ENCODE measurements at places on chromosomes 11 and 22.

DNA sequence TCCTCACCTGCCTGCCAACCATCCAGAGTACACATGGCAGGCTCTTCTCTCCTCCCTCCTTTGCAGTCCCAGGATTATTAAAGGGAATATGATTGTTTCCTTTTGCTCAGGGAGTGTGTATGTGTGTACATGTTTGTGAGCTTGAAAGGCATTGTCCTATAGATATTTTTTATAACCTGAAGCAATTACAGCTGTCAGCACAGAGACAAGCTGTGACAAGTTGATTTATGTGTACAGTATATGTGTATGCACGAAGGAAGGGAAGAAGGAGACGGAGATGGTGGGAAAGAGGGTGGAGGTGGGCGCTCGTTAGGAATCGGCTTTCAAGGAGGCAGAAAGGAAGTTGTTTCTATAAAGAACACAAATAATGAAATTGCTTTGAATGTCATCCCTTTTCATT is 537.0 kb downstream of the NTM start:
- DNase-seq: no peak
- peaks cover 4% of the 10 kb centered on the region for H3K27me3 ChIP-seq
- H3K4me3 ChIP-seq: no peak overlapping the region
- H3K36me3 ChIP-seq: no peaks in the 10 kb centered on the region
- H3K4me1 ChIP-seq: no peaks in the 10 kb centered on the region

DNA sequence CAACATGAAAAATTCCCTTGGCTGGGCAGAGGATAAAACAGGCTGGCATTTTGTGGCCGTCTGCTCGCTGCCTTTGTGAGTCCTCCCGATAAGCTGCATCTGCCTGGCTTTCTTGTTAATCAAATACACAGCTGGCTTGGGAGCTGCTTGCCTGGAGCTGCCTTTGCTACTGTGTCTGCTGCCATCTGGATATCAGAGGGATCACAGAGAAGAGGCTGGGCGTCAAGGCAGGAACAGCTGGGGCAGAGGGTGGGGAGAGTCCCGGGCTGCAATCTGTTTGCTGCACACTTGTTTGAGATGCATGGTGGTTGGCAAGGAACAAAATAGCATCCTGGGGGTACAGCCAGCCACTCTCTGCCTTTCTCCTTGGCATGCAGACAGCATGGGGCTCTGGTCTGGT is 36.0 kb downstream of the COMMD9 start:
- no peaks in the 10 kb centered on the region for H3K4me1 ChIP-seq
- no peak for DNase-seq
- no peak overlapping the region for H3K27ac ChIP-seq

- H3K27me3 ChIP-seq: no peaks in the 10 kb centered on the region
- H3K4me3 ChIP-seq: no peak overlapping the region
- no peak for DNase-seq
- H3K27ac ChIP-seq: no peak overlapping the region
- no peaks in the 10 kb centered on the region for H3K36me3 ChIP-seq
Observed at GRCh38 chr11:44931466-44931865, 19.2 kb downstream of the TP53I11 start.

DNA sequence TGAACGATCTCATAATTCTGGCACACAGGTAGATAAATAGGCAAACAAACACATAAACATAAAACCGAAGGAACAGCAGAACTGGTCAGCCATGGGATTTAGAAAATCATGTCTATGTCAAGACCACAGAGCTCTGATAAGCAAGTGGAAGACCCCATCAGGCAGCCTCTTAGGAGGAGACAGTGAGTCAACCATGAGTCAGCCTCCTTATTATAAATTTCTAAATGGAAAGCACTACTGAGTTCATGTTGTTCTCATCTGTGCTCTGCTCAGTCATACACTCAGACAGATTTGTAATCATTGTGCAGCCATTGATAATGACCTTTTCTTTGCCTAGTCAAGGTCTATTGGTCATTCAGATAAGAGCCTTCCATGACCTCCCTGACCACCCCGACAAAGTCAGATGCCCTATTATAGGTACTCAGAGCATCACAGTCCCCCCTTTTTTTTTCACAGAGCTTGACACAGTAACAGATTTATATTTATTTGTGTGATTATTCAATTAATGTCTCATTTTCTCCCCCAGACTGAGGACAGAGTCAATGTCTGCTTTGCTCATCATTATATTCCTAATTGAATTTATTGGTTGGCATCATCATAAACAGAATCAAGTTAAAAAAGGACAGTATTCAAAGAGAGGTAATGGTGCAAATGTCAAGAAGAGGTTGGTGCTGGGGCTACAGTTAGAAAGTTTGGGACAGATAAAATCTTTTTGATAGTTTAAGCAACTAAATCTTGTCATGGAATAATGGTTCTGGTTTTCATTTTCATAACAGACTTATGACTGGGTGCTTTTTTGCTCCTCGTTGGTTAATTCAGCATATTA is 579.7 kb upstream of the CCDC90B start:
- no peak overlapping the region for H3K4me3 ChIP-seq
- no peaks in the 10 kb centered on the region for H3K36me3 ChIP-seq
- no peaks in the 10 kb centered on the region for H3K4me1 ChIP-seq
- DNase-seq: no peak
- H3K27me3 ChIP-seq: no peaks in the 10 kb centered on the region
- H3K27ac ChIP-seq: no peak overlapping the region

DNA sequence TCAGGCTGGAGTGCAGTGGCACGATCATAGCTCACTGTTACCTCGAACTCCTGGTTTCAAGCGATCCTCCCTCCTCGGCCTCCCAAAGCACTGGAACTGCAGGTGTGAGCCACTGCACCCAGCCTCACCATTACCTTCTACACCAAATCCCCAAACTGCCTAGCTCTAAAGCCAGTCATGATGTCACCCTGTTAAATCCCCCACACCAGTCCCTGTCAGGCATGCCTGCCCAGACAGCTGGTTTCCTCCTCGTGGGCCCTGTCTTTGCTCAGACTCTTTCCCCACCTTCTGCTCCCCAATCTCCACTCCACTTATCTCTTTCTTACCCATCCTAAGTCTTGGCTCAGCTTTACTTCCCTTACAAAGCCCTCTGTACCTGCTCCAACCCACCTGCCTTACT is 12.5 kb upstream of the EXPH5 start:
- H3K4me1 ChIP-seq: no peaks in the 10 kb centered on the region
- H3K27me3 ChIP-seq: no peaks in the 10 kb centered on the region
- no peak overlapping the region for H3K4me3 ChIP-seq
- DNase-seq: no peak

- H3K4me1 ChIP-seq: no peaks in the 10 kb centered on the region
- H3K27ac ChIP-seq: no peak overlapping the region
- H3K27me3 ChIP-seq: no peaks in the 10 kb centered on the region
Observed at GRCh38 chr11:76242004-76242779, 35.9 kb upstream of the WNT11 start.

- no peaks in the 10 kb centered on the region for H3K27me3 ChIP-seq
- no peaks in the 10 kb centered on the region for H3K4me1 ChIP-seq
- no peak overlapping the region for H3K27ac ChIP-seq
Observed at GRCh38 chr22:19576460-19577421, 52.5 kb upstream of the CLDN5 start.

DNA sequence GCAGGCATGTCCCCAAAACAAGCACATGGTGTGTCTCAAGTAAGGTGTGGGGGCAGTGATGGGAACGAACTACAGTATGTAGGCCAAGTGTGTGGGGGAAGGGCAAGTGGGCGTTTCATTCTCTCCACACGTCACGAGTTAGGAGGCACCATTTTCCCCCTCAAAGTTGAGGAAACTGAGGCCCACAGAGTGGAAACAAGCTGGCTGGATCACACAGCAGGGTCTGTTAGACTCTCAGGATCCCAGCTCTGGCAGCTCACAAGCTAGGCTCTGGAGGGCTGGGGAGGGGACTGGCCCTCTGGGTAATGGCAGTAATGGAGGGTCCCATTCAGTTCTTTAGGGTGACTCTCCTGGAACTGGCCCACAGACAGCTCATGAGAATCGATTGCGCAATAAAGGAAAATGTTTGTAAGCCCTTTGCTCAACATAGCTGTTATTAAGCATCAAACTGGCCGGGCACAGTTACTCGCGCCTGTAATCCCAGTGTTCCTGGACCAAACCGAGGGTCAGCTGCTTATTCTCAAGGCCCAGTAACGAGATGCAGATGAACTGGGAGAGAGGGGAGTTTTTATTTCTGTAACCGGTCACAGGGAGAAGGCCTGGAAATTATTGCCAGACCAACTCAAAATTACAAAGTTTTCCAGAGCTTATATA is 24.1 kb upstream of the TUB start:
- no peaks in the 10 kb centered on the region for H3K4me1 ChIP-seq
- no peaks in the 10 kb centered on the region for H3K36me3 ChIP-seq
- no peak overlapping the region for H3K4me3 ChIP-seq
- H3K27me3 ChIP-seq: no peaks in the 10 kb centered on the region

- H3K4me1 ChIP-seq: no peaks in the 10 kb centered on the region
- H3K4me3 ChIP-seq: no peak overlapping the region
- no peaks in the 10 kb centered on the region for H3K27me3 ChIP-seq
Observed at GRCh38 chr11:16292167-16292859, 64.0 kb downstream of the SOX6 start.

DNA sequence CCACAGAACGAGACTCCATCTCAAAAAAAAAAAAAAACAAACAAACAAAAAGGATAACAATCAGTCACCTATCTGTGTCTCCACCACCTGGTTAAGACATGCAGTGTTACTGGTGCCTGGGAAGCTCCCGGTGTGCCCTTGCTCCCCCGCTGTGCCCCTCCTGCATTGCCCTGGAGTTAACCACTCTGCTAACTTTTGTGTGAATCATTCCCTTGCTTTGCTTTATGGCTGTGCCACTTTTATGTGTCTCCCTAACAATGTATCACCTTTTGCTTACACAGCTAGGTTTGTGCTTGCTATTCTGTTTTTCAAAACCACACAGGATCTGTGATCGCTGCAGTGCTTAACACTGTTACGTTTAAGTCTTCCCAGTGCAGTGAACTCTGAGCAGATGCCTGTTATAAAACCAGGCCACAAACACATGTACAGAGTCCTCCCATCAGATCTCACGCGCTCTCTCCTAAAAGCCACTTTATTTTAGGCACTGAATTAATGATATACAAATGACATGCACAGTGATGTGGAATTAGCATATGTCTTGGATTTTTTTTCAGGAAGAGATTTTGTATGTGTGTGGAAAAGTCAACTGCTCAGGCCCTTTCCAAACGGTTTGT is 69.9 kb downstream of the BUD13 start:
- H3K4me3 ChIP-seq: no peak overlapping the region
- no peaks in the 10 kb centered on the region for H3K36me3 ChIP-seq
- H3K27ac ChIP-seq: no peak overlapping the region

DNA sequence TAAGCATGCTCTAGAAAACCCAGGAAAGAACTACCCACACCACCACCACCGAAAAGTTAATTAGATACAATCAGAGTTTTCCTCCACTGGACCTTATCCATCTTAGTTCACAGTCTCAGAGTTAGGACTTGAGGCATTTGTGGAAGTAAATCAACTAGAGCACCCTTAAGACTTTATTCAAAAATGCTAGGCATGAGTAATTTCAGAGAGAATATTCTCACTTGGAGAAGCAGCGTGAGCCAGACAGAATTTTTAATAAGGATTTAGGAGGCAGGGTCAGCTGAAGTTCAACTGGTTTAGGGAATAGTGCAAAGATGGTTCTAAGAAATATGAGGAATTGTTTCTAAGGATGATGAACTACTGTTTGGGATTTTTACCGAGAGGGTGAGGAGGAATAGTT is 1.2 kb upstream of the OLFML1 start:
- no peaks in the 10 kb centered on the region for H3K36me3 ChIP-seq
- DNase-seq: no peak
- no peak overlapping the region for H3K4me3 ChIP-seq
- no peaks in the 10 kb centered on the region for H3K27me3 ChIP-seq

DNA sequence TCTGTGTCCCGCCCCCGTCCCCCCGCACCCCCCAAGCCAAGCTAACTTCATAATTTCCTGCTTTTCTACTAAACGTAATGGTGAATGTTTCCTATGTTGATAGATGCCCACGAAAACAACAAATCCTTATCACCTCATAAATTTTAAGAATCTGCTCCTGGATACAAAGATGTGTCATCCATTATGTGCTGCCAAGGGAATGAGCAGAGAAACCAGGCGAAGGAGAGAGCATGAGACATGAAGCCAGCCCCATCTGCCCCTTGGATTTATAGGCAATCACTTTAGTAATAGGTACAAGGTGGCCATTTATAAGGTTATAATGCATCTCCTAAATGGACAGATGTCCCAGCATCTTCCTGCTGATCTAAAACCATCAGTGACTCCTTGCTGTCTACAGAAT is 30.3 kb downstream of the LAYN start:
- H3K36me3 ChIP-seq: no peaks in the 10 kb centered on the region
- no peaks in the 10 kb centered on the region for H3K4me1 ChIP-seq
- H3K4me3 ChIP-seq: no peak overlapping the region
- H3K27me3 ChIP-seq: no peaks in the 10 kb centered on the region

- H3K36me3 ChIP-seq: no peaks in the 10 kb centered on the region
- no peaks in the 10 kb centered on the region for H3K4me1 ChIP-seq
- DNase-seq: no peak
- no peaks in the 10 kb centered on the region for H3K27me3 ChIP-seq
Observed at GRCh38 chr11:8375460-8375859, 111.8 kb upstream of the LMO1 start.

- H3K4me3 ChIP-seq: no peak overlapping the region
- no peaks in the 10 kb centered on the region for H3K27me3 ChIP-seq
- H3K27ac ChIP-seq: no peak overlapping the region
- H3K4me1 ChIP-seq: peaks cover 6% of the 10 kb centered on the region
- no peak for DNase-seq
Observed at GRCh38 chr11:12291313-12291712, 86.1 kb upstream of the PARVA start.

DNA sequence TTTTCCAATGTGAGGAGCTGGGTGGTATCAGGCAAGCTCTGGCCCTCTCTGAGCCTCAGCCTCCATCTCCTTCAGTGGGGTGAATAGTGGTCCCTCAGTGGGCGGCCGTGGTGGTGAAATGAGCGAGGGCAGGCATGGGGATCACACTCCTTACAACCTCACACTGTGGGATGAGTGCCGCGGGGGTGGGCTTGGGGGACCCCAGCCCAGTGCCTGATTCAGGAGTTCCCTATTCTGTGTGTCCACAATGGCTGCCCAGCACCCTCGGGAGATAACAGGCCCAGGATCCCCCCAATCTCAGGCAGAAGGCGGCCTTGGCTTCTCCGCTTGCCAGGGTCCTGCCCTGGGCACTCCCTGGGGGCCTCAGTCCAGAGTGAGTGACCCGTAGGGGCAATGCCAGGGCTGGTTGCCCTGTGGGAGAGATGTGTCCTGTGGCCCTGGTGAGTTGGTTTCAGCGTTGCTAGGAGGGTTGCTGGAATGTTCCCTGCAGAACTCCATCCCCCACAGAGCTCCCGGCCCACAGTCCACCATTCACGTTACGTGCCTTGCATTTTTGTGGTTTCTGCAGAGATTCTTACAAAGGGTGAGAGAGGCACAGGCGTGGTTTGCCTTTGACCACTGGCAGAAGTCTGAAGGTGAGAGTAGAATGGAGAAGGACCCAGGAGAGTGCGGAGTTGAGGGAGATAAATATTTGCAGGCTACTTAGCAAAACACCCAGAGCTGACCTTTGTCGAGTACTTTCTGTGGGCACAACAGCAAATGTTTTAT is 2.9 kb downstream of the ALDH3B1 start:
- peaks cover 9% of the 10 kb centered on the region for H3K4me1 ChIP-seq
- no peak for DNase-seq

Measured in ascending aorta (tissue), 2 donors.